ENCODE measurements at places on chromosomes 16 and 17.
A peak's percentile ranks its signal among the peaks of the same experiment; 100 is the strongest.

DNA sequence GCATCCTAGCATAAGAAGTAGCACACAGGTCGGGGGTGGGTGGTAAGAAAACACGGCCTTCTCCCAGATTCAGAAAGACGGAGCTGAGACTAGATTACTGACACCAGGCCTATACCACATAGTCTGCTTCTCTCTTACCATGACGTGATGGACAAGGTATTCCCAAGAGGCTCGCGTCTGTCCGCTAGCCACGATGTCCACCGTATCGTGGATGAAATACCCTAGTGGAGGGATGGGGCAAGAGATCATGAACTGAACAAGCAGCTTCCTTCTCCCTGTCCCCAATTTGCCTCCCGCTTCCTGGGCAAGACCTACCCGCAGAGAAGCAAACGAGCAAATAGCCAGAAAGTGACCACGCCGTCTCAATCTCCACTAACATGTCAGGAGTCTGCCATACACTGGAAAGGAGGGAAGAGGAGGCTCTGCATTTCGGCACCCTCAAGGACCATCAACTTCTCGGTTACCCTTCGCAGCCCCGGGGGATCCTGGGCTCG is 820 bp downstream of the TLCD1 start:
- DNase-seq, result peak; percentile 76

GRCh38 chr16:57284209-57284951 is at the start of gene PLLP:
Gene PLLP, minus strand, starts transcription at chr16:57284672. Its CDS starts 132 bp downstream, at chr16:57284540.
- no peak for DNase-seq

GRCh38 chr17:5705081-5705875 is 121.0 kb upstream of the NLRP1 start:
- no peak for DNase-seq

DNA sequence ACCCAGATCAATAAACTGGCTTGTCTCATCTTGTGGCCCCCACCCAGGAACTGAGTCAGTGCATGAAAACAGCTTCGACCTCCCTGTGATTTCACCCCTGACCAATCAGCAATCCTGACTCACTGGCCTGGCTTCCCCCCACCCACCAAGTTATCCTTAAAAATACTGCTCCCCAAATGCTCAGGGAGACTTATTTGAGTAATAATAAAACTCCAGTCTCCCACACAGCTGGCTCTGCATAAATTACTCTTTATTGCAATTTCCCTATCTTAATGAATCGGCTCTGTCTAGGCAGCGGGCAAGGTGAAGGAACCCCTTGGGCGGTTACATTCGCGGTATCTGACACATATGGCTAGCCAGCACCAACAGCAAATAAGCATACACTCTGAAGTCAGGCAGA is 9.8 kb upstream of the RABEP1 start:
- peak; percentile 28 for DNase-seq

DNA sequence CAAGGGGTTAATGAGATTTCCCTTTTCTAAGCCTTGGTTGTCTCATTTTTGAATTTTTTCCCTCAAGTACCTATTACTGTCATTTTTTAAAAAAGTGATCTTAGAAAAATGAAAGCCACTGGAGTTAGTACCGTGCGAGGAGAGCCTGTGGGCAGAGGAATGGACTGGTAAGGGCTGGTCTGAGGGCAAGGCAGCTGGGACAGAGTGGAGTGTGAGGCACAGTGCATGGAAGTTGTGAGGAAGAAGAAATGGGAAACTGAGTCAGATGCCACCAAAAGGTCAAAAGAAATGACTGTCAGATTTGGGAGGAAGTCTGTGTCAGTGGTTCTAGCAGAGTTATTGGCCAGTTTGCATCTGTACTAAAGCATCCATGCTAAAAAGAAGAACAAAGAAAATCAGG is 8.2 kb downstream of the RASD1 start:
- no peak for DNase-seq

GRCh38 chr17:47878203-47879027 is 17.6 kb upstream of the SP2 start:
- no peak for DNase-seq

DNA sequence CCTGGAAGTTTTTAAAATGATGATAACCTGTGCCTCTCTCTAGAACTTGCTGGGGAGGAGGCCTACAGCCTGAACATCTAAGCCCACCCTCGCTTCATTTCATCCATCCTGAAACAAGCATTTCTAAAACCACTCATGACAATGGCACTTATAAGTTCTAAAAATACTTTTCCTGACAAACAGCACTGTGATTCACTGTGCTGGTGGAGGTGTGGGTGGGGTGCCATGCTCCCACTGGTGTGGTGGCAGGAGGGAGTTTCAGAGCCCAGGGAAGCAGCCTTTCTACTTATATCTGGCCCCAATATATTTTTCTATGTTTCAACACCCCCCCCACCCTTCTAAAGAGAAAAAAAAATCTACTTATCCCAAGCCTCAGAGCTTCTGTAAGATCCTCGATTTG is 52.6 kb downstream of the RAB11FIP4 start:
- no peak for DNase-seq

GRCh38 chr16:76787394-76787793 is 403.6 kb upstream of the MON1B start:
- DNase-seq, result peak; percentile 12

GRCh38 chr17:68803164-68803929 is 151.8 kb downstream of the ABCA8 start:
- no peak for DNase-seq
